ENCODE measurements at places on chromosomes 12 and 14. TPM values are rescaled to one million over a fixed set of nuclear protein-coding genes. Genes with fewer than 3 reads are reported as not detected.

DNA sequence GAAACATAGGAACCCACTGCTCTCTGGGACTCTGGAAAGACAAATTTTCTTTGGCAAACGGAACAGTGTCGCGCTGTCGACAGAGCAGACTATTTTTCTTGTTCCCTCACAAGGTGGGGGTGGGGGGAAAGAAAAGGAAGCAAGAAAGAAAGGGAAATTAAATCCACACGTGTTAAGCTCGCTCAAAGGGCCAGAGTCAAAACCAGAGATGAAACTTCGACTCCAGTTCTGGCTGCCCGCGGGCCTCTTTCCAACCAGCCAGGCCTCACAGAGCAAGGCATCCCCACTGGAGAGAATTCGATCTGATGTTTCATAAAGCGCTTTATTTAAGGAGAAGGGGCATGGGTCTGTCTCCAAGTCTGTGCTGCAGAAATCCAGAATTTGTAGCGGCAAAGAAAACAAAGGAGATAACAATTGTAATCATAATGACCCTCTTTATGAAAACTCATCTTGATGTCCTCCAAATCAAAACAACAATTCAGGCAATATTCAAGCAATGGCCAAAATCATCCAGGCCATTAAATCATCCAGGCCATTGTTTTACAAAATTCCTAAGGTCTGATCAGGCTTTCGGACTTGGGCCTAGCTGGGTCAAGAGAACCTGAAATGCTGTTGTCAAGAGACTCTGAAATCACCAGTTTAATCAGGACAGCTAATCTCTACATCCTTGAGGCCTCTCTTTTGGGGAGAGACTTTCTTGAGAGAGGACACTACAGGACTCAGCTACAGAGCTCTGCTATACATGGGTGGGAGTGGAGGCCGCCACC is 5.3 kb upstream of the TBX5 start:
- no peak overlapping the region for H3K27ac ChIP-seq
- peaks cover 5% of the 10 kb centered on the region for H3K4me1 ChIP-seq
- H3K36me3 ChIP-seq, result peaks cover 3% of the 10 kb centered on the region
- H3K4me3 ChIP-seq, result no peak overlapping the region
- H3K27me3 ChIP-seq, result peaks cover 83% of the 10 kb centered on the region

DNA sequence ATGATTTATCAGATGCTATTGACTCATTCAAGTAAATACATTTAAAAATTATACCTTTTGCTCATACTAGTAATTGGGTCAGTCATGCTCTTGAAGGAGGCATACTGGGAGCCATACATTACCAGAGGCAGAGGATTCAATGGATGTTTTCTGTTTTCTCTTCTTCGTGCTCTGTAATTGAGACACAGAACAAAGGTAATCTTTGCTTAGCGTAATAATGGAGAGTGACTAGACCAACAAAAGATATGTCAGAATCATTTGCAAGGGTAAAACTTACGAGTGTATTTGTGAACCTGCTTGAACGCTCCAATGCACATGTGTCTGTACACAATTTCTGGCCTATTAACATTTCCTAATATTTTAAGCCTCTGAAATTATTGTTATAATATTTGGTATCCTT is 296.4 kb downstream of the FOXG1 start:
- H3K27me3 ChIP-seq, result no peaks in the 10 kb centered on the region
- H3K4me3 ChIP-seq, result no peak overlapping the region
- no peaks in the 10 kb centered on the region for H3K36me3 ChIP-seq
- DNase-seq, result no peak

- H3K27me3 ChIP-seq, result no peaks in the 10 kb centered on the region
- no peaks in the 10 kb centered on the region for H3K4me1 ChIP-seq
- no peak for DNase-seq
- H3K4me3 ChIP-seq, result no peak overlapping the region
- H3K27ac ChIP-seq, result no peak overlapping the region
- H3K36me3 ChIP-seq, result peaks cover under 1% of the 10 kb centered on the region
Observed at GRCh38 chr12:124318278-124319020, 23.6 kb downstream of the RFLNA start.

GRCh38 chr14:99214701-99215100 is 57.3 kb downstream of the BCL11B start:
- H3K36me3 ChIP-seq, result peaks cover 63% of the 10 kb centered on the region
- H3K4me1 ChIP-seq, result peaks cover 94% of the 10 kb centered on the region
- no peak for DNase-seq
- peak overlapping the region; percentile 64 for H3K27ac ChIP-seq
- H3K27me3 ChIP-seq, result no peaks in the 10 kb centered on the region

- H3K27ac ChIP-seq, result no peak overlapping the region
- no peaks in the 10 kb centered on the region for H3K4me1 ChIP-seq
- H3K27me3 ChIP-seq, result no peaks in the 10 kb centered on the region
- DNase-seq, result no peak
Observed at GRCh38 chr12:23493672-23494071, 455.8 kb downstream of the SOX5 start.

DNA sequence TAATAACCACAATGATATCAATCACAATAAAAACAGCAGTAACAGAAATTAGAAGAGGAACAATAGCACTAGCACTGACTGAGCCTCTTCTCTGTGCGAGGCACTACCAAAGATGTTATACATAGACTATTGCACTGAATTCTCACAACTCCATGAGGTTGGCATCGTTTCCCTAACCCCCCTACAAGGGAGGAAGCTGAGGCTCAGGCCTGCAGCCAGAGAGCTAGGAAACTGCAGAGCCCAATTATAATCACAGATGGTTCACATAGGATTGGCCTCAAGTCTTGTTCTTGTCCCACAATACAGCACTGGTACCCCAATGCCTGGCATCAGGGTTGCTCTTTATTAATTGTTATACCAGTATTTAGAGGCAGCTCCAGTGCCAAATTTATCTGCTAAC is 278.0 kb downstream of the CEP128 start:
- peaks cover 8% of the 10 kb centered on the region for H3K4me1 ChIP-seq
- no peaks in the 10 kb centered on the region for H3K27me3 ChIP-seq
- no peak overlapping the region for H3K27ac ChIP-seq
- no peak for DNase-seq

GRCh38 chr12:75705749-75706711 is 194.6 kb upstream of the KRR1 start:
- peaks cover 7% of the 10 kb centered on the region for H3K4me1 ChIP-seq
- H3K4me3 ChIP-seq, result no peak overlapping the region
- no peak overlapping the region for H3K27ac ChIP-seq
- H3K27me3 ChIP-seq, result peaks cover 9% of the 10 kb centered on the region
- no peaks in the 10 kb centered on the region for H3K36me3 ChIP-seq

GRCh38 chr14:84646786-84647500 is 883.0 kb upstream of the FLRT2 start:
- no peaks in the 10 kb centered on the region for H3K27me3 ChIP-seq
- DNase-seq, result no peak
- H3K4me1 ChIP-seq, result no peaks in the 10 kb centered on the region
- no peak overlapping the region for H3K4me3 ChIP-seq

DNA sequence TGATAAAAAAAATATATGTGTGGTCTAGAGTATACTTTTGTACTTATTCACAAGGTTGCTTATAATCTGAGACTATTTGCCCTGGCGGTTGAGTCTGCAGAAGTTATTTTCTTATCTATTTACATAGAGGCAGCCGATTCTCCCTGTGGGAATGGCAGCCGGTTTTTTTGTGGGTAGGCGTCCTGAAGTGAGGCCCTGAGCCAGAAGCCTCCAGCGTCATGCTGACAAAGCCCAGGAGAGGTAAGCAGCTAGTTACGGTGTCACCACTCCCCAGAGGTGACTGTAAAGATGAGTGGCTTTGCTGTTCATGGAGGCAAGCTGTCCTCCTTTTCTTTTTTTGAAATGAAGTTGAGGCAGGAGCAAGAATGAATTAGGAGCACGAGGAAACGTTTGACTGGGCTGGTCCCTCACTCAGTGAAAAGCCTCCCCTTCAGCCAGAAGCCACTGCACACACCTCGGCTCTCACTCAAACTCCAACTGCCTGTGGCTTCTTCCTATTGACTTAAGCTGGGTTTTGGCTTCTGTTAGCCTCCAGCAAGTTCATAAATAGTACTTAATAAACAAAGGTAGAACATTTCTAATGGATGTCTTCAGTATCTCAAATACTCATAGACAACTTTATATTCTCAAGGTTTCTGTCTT is 21.5 kb downstream of the PAX9 start:
- H3K27ac ChIP-seq, result no peak overlapping the region
- no peak for DNase-seq
- H3K27me3 ChIP-seq, result peaks cover 4% of the 10 kb centered on the region
- H3K36me3 ChIP-seq, result no peaks in the 10 kb centered on the region

DNA sequence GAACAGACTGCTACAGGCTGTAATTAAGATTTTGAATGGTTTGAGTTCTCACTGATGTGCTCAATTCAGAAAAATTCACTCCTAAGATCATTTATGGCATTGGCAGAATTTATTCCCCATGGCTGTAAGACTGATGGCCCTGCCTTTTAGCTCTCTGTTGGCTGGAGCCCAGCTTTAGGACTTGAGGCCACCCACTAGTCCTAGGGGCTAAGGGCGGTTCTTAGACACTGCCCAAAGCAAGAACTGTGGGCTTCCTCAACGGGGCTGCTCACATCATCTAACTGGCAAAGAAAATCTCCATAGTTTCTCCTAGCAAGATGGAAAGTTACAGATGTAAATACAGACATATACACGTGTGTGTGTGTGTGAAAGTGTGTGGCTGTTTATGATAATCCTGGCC is 3.4 kb upstream of the CCER1 start:
- no peaks in the 10 kb centered on the region for H3K36me3 ChIP-seq
- H3K27me3 ChIP-seq, result no peaks in the 10 kb centered on the region
- H3K4me1 ChIP-seq, result no peaks in the 10 kb centered on the region
- no peak overlapping the region for H3K27ac ChIP-seq
- DNase-seq, result no peak
- H3K4me3 ChIP-seq, result no peak overlapping the region

GRCh38 chr14:50447461-50447860 is 50.8 kb upstream of the CDKL1 start:
- DNase-seq, result no peak
- H3K27me3 ChIP-seq, result no peaks in the 10 kb centered on the region
- H3K4me1 ChIP-seq, result no peaks in the 10 kb centered on the region
- H3K27ac ChIP-seq, result no peak overlapping the region
- H3K4me3 ChIP-seq, result no peak overlapping the region

WNT1 gene
- total RNA-seq, result 0.81 TPM

AREL1 gene
- total RNA-seq, result 44.9 TPM

GLT8D2 gene
- total RNA-seq, result not detected

GNB3 gene
- total RNA-seq, result 0.08 TPM

FAM186B gene
- 0.18 TPM for total RNA-seq
